ENCODE measurements at places on chromosomes 3 and 15. TPM values are rescaled to one million over a fixed set of nuclear protein-coding genes. Genes with fewer than 3 reads are reported as not detected.

Gene SLC26A6
- 11.2 TPM for total RNA-seq

- no peak overlapping the region for H3K4me3 ChIP-seq
- no peak for DNase-seq
- H3K36me3 ChIP-seq: no peaks in the 10 kb centered on the region
- H3K4me1 ChIP-seq: no peaks in the 10 kb centered on the region
Observed at GRCh38 chr3:13352621-13353131, 67.4 kb downstream of the NUP210 start.

DNA sequence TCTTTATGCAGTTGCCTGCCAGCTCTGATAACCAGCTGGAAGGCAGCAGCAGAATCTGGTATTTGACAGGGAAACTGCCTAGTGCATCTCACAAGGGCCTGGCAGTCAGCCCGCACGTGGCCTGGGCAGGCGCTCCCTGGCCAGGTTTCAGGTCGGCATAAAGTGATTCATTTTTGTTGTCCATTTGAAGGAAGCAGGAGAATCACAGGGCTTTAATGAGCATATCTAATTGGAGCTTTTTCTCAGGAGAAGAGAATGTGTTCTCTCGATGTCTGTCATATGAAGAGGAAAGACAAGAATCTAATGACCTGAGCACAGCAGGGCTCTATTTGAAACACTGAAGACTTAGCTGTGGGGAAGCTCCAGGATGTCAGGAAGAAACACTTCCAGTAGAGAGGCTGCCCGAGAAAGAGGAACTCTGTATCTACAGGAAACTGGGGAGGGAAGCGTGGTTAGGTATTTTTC, 98.8 kb upstream of the MB21D2 start:
- H3K36me3 ChIP-seq: no peaks in the 10 kb centered on the region
- no peak overlapping the region for H3K4me3 ChIP-seq
- H3K27ac ChIP-seq: no peak overlapping the region
- no peaks in the 10 kb centered on the region for H3K27me3 ChIP-seq

GRCh38 chr3:107045791-107046190, 331.4 kb upstream of the CCDC54 start:
- H3K36me3 ChIP-seq: no peaks in the 10 kb centered on the region
- no peaks in the 10 kb centered on the region for H3K27me3 ChIP-seq
- no peak for DNase-seq
- H3K4me1 ChIP-seq: no peaks in the 10 kb centered on the region
- no peak overlapping the region for H3K27ac ChIP-seq

- H3K27me3 ChIP-seq: no peaks in the 10 kb centered on the region
- H3K4me3 ChIP-seq: no peak overlapping the region
- no peaks in the 10 kb centered on the region for H3K36me3 ChIP-seq
- H3K27ac ChIP-seq: no peak overlapping the region
Observed at GRCh38 chr15:57135800-57136199, 217.4 kb downstream of the TCF12 start.

- H3K36me3 ChIP-seq: no peaks in the 10 kb centered on the region
- no peak for DNase-seq
- H3K4me1 ChIP-seq: no peaks in the 10 kb centered on the region
- H3K4me3 ChIP-seq: no peak overlapping the region
- H3K27me3 ChIP-seq: no peaks in the 10 kb centered on the region
Observed at GRCh38 chr15:69009341-69009740, 5.2 kb upstream of the NOX5 start.

All from uterus (tissue), 4 donors.